ENCODE measurements at places on chromosomes 7 and 10. TPM values are rescaled to one million over a fixed set of nuclear protein-coding genes. Genes with fewer than 3 reads are reported as not detected.

The JCAD gene
- total RNA-seq = 37.4 TPM

The EZH2 gene
- 22.5 TPM for total RNA-seq

The SUN3 gene
- not detected for total RNA-seq

The CALN1 gene
- not detected for total RNA-seq

The HTR7 gene
- 0.32 TPM for total RNA-seq

The RADIL gene
- total RNA-seq = 0.32 TPM

Measured in epithelial cell of umbilical artery (primary cell).